ENCODE measurements at places on chromosomes 16 and 17.

DNA sequence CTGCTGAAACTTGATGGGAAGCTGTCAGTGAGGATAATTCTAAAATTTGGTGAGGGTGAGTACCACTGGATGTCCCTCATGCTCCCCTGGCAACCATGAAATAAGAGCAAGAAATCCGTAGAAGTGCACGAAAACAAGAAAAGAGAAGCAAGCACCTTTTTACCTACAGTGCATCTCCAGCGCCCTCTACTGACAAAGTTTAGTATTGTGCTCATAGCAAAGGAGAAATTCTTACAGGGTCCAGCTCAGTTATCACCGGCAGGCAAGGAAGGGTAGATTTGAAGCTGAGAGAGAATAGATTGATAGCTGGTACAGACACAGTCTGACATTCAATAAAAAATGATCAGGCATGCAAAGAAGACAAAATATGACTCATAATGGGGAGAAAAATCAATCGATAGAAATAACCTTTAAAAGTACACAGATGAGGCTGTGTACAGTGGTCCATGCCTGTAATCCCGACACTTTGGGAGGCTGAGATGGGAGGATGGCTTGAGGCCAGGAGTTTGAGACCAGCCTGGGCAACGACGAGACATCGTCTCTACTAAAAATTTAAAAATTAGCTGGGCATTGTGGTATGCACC, 28.3 kb upstream of the TEX2 start:
- no peak for DNase-seq

DNA sequence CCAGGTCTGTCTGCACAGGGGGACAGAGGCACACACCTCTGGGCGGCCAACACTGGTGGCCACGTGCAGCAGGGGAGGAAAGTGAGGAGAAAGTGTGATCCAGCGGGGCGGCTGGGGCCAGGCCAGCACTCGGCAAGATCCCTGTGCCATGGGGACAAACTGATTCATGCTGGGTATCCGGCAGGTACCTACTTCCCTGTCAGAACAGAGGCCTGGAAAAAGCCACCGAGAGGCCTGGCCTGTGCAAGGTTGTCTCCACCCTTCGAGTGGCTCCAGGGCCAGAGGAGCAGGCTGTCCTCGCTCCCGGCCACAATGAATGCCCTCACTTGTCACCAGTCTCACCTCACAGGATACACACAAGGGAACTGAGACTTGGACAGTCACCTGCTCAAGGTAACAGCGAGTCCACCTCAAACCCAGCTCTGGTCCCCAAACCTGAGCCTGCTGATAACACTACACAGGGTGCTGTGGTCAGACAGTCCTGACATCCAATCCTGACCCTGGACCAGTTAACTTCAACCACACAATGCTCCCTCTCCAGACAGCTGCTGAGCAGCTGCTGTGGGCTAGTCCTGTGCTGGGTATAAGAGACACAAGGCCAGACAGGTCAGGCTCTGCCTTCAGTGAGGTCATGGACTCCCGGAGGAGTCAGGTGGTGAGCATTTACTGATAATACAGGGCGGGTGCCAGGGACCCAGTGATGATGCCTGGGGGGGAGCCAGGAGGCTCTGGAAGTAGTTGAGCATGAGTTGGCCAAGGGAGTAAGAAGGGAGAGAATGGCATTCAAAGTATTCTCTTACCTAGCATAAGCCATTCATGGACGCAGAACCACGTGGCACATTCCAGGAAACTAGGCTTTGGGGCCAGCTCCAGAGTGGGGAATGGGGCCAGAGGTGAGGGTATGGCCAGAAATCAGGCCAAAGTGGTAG, 53.0 kb downstream of the VAC14 start:
- DNase-seq: no peak

DNA sequence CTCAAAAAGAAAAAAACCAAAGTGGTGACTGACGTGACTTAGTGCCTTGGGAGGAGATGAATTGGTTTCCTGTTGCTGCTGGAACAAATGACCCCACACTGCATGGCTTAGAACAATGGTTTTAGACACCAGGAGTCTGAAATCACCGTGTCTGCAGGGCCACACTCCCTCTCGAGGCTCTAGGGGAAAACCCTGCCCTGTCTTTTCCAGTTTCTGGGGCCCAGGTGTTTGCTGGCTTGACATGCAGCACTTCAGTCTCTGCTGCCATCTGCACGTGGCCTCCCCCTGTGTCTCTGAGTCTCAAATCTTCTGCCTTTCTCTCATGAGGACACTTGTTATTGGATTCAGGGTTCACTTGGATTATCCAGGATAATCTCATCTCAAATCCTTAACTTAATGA, 323.8 kb upstream of the TNRC6C start:
- no peak for DNase-seq

DNA sequence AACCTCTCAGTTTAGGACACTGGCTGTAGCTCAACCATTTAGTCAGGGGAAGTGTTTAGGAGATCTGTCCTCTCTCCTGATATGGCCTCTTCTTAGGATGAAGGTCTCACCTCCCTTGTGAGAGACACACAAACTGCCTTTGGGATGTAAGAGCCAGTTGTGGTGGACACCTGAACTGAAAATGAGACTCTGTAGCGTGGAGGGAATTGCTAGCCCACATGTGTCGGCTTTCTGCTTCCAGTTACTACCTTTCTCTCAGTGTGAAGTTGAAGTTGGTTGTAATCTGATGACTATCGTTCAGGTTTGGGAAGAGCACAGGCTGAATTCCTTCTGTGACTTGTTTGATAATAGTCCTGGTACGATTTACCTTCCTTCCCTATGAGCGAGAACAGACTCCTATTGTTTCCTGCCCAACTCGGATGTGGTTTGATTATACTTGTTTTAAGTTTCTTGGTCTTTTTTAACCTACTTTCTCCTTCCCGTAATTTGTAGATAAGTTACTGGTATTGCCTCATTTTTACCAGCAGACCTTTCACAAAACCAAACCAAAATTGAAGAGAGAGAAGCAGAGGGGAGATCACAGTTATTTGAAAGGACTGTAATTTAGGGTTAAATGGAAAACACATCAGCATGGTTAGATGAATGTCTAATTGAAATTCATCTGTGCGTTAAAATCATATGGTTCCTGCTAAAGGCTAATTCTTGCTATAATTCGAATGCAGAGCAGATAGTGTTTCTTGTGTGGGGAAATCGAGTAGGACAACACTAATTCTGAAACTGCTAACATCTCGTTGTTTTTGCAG, 43.2 kb downstream of the CLEC16A start:
- DNase-seq: no peak

GRCh38 chr17:52995147-52995546, 827.6 kb upstream of the KIF2B start:
- DNase-seq: no peak

- peak; percentile 75 for DNase-seq
These were observed 143.4 kb upstream of the HS3ST2 start for GRCh38 chr16:22670551-22671041.

DNA sequence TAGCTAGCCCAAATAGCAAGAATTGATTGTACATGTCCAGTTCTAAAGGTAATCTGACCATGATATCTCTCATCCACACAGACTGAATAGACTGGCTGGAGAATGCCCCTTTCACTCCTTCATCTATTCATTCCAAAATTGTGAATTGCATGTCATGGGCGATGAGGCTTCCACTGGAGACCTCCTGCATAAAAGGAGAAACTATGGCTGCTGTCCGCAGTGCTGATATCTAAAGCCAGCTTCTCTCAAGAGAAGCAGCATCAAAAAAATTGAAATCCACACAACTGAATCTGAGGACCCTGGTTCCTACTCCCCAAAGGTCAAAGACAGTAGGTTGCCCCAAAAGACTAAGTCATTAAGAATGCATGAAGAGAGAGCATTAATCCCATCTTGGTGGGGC, 7.9 kb upstream of the SCNN1G start:
- no peak for DNase-seq

DNA sequence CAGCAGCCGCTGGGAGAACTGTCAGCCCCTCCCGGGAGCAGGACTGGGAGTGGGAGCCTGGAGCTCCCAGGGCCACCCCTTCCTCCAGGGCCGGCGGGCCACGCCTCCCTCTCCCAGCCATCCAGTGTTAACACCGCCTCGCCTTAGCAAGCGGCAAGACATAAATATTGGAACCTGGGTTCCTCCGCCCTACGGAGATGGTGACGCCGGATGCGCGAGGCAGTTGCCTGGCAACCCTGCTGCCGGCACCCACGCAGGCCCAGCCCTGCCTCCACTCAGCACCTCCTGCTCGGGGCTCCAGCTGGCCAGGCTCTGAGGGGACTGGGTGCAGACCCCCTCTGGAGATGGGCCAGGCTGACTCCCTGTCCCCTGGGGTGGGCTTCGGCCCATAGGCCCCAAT, 27.4 kb upstream of the CACNA1H start:
- peak; percentile 44 for DNase-seq

DNA sequence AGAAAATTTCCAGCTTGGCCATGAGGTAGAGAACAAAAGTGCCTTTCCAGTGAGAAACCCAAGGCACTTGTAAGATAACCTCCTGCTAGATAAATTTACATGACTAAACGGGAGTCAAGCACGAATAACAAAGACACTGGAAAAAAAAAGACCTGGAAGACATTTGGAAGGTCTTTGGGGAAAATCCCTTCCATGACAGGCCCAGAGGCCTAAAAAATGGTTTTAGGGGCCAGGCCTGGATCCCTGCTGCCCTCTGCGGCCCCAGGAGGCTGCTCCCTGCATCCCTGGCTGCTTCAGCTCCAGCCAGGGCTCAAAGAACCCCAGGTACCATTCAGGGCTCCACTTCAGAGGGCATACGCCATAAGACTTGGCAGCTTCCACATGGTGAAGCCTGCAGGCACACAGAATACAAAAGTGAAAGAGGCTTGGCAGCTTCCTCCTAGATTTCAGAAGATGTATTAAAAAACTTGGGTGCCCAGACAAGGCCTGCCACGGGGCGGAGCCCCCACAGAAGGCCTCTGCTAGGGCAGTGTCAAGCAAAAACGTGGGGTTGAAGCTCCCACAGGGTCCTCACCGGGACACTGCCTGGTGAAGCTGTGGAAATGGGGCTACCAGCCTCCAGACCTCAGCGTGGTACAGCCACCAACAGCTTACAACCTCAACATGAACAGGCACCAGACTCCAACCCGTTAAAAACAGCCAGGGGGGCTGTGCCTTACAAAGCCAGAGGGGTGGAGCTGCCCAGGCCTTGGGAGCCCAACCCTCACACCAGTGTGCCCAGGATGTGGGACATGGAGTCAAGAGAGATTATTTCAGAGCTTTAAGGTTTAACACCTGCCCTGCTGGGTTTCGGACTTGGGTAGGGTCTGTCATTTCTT, 77.1 kb downstream of the SDK2 start:
- DNase-seq: no peak

DNA sequence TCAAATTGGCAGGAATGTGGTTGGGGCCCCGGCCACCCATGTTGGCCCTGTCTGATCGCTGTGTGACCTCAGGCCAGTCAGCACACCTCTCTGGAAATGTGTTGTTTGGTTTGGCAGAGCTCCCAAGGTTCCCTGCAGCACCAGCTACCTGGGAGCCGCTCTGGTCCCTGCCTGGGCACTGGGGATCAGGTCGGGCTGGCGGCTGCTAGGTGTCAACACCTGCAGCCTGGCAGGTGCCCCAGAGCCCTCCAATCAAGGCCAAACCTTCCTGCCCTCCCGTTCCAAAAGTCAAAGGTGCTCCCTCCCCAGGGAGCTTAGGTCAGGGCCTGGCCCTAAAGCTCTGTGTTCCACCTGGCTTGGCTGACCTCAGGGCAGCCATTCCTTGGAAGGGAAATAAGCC, 55.9 kb downstream of the ZDHHC7 start:
- DNase-seq: no peak

GRCh38 chr17:40547785-40548478, 17.3 kb downstream of the CCR7 start:
- no peak for DNase-seq

DNA sequence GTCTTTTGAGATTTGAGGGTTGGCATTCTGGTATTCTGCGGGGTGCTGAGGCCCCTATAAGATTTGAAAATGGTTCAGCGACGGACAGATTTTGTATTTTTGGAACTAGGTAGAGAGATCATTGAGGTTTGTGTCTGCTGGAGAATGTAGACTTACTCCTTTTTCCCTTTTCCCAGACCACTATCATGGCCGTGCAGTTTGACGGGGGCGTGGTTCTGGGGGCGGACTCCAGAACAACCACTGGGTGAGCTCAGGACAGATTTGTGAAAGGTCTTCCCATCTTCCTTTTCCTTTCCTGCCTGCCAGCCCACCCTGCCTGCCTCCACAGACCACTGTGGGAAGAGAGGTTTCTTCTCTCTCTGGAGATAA, 572 bp downstream of the PSMB6 start:
- DNase-seq: peak; percentile 68

DNA sequence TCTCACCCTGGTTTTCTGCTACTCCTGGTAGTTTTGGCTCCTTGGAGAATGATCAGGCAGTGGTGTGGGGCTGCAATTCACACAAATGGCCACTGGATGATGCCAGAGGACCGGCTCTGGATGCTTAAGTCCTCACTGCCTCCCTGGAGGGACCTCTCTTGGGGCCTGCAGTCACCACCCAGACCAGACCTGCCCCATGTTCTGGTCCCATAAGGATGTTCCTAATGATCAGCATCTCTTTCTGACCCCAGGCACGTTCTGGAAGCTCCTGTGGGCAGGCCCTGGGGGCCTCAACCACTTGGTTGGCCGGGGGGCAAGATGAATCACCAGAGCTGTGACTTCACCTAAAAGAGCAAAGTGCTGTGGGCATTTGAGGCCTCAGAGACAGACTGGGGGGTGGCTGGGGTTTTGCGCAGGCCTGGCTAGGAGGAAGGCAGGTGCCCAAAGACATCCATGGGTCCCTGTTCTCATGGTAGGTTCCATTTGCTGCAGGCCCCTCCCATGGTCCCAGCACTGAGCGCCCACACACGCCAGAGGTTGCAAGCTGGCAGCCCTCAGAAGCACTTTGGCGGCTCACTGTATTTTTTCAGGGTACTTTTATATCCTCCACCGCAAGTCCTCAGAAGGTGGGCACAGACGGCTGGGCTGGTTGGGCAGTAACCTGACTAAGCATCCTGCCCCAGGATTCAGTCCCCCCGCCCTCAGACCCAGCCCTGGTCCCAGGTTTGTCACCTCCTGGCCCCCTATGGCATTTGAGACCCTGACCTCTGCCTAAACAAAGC, 53.2 kb downstream of the NT5M start:
- peak; percentile 90 for DNase-seq

DNA sequence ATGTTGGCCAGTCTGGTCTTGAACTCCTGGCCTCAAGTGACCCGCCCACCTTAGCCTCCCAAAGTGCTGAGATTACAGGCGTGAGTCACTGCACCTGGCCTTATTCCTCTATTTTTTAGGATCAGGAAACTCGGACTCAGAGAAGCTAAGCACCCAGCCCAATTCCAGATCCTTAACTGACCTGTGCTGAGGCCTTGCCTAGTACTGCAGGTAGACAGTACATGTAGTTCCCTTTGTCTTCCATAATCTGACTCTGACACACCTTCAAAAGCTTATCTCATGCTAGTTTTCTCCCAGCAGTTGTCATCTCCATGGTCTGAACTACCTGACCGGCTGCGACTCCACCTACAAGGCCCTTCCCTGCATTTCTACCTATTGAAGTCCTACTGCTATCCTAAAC, 65.7 kb upstream of the AXIN2 start:
- DNase-seq: no peak

DNA sequence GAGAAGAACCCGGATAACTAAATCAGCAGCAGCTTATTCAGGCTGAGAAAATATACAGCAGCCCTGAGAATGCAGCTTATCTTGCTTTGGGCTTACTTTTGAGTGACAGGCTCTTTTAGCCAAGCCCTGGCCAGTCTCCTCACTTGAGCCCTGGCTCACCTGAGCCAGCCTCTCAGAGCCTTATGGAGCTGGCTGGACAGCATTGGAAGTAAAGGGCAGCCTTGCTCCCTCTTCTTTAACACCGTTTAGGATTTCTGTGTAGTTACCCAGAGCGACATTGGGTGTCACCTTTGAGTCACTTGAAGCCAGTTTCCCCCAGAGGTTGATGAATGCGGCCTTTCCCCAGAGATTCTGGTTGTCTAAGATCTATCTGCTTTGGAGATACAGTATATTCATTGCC, 7.7 kb upstream of the NPIPB2 start:
- DNase-seq: peak; percentile 67

GRCh38 chr17:21199856-21200255, 14.1 kb downstream of the TMEM11 start:
- no peak for DNase-seq
